ENCODE measurements at places on chromosomes 16 and 17. TPM values are rescaled to one million over a fixed set of nuclear protein-coding genes. Genes with fewer than 3 reads are reported as not detected.

KRT20 gene
- total RNA-seq: not detected

SCRN2 gene
- 29.8 TPM for total RNA-seq

HEATR9 gene
- total RNA-seq: not detected

KRTAP4-6 gene
- not detected for total RNA-seq

ABCA6 gene
- 42.6 TPM for total RNA-seq

OTOP3 gene
- total RNA-seq: not detected

UNK gene
- total RNA-seq: 19.3 TPM

CACNG1 gene
- total RNA-seq: not detected

RNF222 gene
- not detected for total RNA-seq

EPN3 gene
- not detected for total RNA-seq

TP53TG3F gene
- total RNA-seq: not detected

PPM1E gene
- total RNA-seq: 0.07 TPM

TP53TG3 gene
- total RNA-seq: not detected

SLC13A5 gene
- total RNA-seq: not detected

JUP gene
- total RNA-seq: 40.7 TPM

ZNF629 gene
- 11.0 TPM for total RNA-seq

CSH2 gene
- not detected for total RNA-seq

PEX12 gene
- total RNA-seq: 5.8 TPM

C16orf46 gene
- total RNA-seq: 1.0 TPM

HMOX2 gene
- 46.5 TPM for total RNA-seq

ASIC2 gene
- 0.07 TPM for total RNA-seq

SPATA20 gene
- 57.2 TPM for total RNA-seq

NUP85 gene
- total RNA-seq: 28.8 TPM

KRT25 gene
- not detected for total RNA-seq

PIMREG gene
- 15.2 TPM for total RNA-seq

RAB34 gene
- total RNA-seq: 104 TPM

MGAT5B gene
- total RNA-seq: 0.33 TPM

ADAMTS18 gene
- total RNA-seq: 23.2 TPM

DHRS7C gene
- total RNA-seq: not detected

SYT17 gene
- total RNA-seq: 0.63 TPM

SLC12A3 gene
- not detected for total RNA-seq

ANKRD40 gene
- 28.4 TPM for total RNA-seq

KRTAP4-5 gene
- not detected for total RNA-seq

CORO6 gene
- total RNA-seq: 4.9 TPM

HSD17B2 gene
- not detected for total RNA-seq

Measured in smooth muscle cell of the pulmonary artery (primary cell).